ENCODE measurements at places on chromosomes 3 and 15.
A peak's percentile ranks its signal among the peaks of the same experiment; 100 is the strongest.

DNA sequence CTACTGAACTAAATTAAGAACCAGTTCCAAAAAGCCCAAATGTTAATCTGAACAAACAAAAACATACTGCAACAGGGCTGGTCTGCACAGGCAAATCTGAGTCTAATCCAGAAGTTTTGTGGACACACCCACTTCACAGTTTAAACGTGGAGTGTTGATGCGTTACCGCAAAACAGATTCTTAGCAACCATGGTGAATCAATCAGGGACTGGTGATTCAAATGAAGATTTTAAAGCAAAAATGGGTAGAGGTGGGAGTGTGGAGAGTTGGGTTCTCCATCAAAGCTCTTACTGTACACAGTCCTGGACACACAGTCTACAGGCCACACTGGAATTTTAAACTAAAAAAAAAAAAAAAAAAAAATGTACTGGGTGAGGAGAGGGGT is 5.2 kb downstream of the ANXA2 start:
- no peak for DNase-seq

GRCh38 chr3:141077631-141078030 is 26.5 kb downstream of the SPSB4 start:
- no peak for DNase-seq

DNA sequence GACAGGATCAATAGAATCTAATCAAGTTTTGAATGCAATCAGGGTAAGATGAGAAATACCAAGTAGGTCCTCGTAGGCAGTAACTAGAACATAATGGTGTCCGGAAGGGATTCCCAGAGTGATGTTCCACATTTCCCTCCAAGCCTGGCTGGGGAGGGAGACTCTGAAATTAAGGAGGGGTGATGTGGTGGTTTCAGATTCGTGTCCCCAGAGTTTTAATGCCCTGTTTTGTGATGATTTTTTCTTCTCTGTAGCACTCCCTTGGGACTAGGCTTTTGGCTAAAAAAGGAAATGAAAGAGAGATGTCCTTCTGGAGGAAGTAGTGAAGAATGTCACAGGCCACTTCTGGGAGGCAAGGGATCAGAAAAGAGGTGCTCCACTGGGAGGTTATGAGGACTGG is 108.3 kb upstream of the CACNA2D3 start:
- no peak for DNase-seq

- DNase-seq: no peak
Observed at GRCh38 chr15:66891776-66892175, 173.6 kb upstream of the SMAD3 start.

DNA sequence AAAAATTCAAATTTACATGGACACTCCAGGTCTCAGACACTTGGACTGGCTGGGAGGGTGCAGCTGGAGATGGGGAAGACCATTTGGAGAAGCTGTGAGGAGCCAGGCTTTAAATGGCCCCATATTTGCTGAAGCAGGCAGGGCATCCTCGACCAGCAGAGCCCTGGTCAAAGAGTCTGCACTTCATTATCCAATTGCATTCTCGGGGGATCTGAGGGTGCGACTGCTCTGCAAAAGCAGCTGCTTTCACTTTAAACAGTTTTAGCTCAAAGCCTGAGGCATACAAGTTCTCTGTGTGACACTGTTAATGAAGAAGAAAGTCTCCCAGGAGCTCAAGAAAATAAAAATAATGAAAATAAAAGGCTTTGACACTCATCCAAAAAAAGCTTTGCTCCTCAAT is 98.0 kb upstream of the SLC25A36 start:
- DNase-seq: no peak

DNA sequence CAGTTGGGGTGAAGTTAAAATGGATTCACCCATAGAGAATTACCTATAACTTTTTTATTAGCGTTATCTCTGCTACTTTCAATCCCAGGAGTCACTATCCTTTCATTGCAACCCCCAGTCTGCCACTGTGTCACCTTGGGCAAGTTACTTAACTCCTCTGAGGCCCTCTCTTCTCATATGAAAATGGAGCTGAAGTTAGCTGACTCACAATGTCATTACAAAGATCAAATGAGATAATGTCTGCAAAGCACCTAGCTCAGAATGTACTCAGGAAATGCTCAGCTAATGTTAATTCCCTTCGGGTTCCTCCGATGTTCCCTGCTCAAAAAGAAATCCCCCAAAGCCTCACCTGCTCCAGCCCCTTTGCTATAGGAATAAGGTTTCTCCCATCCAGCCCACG is 50.0 kb downstream of the TRIM42 start:
- no peak for DNase-seq

GRCh38 chr15:59896663-59897074 is 107.4 kb upstream of the FOXB1 start:
- no peak for DNase-seq

GRCh38 chr3:61066800-61067199 is 184.5 kb downstream of the FHIT start:
- no peak for DNase-seq

DNA sequence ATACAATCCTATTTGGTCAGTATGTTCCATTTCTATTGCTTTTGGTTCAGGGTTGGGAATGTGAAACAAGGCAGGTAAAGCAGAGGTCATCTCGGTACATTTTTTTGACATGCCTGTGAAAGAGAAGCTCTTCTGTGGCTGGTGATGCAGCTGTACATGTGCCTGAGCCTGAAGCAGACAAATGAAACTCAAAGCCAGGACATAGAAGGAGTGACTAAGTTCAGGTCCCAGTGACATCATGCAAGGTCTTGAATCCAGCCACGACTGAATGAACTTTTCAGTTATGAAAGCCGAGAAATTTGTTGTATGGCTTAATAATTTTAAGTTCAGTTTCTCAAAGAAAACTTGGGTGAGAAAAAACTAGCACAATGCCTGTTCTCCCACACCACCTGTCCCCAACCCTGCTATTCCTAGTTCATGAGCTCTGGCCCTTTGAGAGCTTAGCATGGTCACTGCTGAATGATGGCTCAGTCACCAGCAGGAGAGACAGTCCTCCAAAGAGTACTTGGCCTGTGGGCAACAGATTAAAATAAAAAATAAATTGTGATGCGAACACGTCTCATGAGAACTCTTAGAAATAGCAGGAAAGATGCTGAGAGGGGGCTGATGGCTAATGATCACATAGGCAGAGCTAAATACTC is 600.2 kb upstream of the GRM7 start:
- no peak for DNase-seq

- no peak for DNase-seq
Observed at GRCh38 chr15:80127911-80128310, 24.9 kb upstream of the FAH start.

DNA sequence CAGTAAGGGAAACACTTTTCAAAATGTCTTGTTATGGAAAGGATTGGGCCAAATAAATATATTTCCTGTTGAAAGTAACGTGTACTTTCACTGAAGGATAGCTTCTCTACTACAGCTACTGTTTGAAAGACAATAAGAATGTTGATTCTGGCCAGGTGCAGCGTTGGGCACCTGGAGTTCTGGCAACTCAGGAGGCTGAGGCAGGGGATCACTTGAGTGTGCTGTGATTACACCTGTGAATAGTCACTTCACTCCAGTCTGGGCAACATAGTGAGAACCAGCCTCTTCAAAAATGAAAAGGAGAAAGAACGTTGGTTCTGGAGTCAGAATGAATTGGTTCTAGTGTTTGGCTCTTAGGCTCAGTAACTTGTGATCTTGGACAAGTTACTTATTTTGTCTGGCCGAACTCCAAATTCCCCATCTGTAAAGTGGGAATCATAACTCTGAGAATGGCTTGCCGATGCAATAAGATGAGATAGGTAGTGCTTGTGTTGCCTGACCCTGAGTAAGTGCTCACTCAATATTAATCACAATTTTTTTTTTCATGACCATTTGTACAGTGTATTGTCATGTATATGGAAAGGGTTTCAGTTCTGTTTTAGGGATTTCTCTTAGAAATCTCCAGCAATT is 310.8 kb downstream of the PTPRG start:
- no peak for DNase-seq

GRCh38 chr15:81001152-81002008 is 657 bp downstream of the TLNRD1 start:
- DNase-seq: peak; percentile 36

DNA sequence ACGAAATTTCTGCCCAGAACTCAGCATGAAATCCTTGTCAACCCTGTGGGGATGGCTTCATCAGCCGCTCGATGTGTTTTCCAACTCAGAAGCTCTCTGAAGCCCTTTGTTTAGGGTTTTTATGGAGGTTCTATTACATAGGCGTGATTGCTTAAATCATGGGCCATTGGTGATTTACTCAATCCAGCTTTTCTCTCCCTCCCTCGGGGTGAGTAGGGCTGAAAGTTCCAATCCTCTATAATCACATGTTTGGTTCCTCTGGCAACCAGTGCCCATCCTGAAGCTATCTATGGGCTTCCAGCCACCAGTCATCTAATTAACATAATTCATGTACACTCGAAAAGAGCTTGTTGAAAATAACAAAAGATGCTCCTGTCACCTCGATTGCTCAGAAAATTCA is 51.6 kb downstream of the GATM start:
- DNase-seq: no peak

DNA sequence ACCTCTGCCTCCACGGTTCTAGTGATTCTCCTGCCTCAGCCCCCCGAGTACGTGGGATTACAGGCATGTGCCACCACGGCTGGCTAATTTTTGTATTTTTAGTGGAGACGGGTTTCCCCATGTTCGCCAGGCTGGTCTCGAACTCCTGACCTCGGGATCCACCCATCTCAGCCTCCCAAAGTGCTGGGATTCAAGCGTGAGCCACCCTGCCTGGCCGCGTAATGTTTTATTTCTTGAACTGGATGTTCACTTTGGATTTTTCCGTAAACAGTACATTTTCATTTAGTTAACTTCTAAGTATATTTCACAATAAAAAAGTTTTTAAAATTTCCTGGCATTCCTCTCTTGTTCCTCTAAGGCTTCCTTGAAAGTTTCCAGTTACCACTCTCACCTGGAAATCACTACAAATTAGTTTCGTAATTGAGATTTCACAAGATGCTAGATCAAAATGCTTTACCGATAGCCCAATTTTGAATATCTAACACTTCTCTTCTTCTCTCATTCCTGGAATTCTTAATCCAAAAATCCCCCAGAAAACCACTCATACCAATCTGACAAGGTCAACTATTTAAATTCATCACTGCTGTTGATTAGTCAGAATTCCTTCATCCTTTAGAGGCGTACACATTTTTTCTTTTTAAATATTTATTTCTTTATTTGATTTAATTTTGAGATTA is 44.7 kb upstream of the INO80 start:
- DNase-seq: no peak

- DNase-seq: no peak
Observed at GRCh38 chr15:99631255-99631654, 65.5 kb downstream of the MEF2A start.

DNA sequence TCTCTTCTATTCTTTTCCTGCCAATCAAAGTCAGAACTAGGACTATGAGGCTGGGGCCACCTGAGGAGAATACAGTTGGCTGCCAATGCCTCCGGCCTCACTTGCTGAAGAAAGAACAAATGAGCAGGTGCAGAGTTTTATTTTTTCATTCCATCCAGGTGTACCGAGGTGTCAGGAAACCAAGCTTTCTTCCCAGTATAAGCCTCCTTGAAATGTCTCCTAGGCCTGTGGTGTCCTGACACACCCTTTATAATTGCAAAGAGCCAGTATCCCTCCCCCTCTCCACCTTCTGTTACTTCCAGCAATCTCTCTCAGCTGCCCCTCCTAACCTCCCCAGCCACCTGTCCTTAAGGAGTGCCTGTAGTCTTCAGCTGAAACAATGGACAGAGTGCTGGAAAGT is 127.9 kb downstream of the SLC9A9 start:
- DNase-seq: no peak

DNA sequence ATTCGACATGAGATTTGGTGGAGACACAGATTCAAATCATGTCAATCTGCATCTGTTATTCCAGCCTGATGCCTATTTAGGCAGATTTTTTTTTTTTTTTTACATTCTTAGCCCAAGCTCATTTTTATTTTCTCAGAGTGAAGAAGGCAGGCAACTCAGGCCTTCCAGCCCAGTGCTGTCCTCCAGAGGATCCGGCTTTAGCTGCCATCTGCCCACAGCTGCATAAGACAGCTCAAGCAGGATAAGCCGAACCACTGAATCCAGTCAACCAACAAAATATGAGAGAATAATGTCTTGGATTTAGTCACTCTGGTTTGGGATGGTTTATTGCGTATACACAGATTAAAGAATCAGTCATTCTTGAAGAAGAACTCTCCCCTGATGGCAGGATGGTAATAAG is 19.9 kb upstream of the COLQ start:
- DNase-seq: no peak

GRCh38 chr15:62896380-62896866 is 146.1 kb upstream of the TPM1 start:
- DNase-seq: no peak

DNA sequence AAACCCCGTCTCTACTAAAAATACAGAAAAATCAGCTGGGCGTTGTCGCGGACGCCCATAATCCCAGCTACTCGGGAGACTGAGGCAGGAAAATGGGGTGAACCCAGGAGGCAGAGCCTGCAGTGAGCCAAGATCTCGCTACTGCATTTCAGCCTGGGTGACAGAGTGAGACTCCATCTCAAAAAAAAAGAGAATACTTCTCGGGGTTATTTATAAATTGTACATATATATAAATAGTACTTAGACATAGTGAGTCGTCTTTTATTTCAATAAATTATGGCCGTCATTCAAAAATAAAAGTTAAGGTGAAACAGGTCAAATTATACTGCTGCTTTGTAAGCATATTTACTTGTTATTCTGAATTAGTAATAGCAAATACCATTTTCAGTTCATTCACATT is 12.1 kb upstream of the EBLN2 start:
- DNase-seq: no peak

GRCh38 chr15:99550077-99550476 is 15.7 kb upstream of the MEF2A start:
- DNase-seq: no peak

DNA sequence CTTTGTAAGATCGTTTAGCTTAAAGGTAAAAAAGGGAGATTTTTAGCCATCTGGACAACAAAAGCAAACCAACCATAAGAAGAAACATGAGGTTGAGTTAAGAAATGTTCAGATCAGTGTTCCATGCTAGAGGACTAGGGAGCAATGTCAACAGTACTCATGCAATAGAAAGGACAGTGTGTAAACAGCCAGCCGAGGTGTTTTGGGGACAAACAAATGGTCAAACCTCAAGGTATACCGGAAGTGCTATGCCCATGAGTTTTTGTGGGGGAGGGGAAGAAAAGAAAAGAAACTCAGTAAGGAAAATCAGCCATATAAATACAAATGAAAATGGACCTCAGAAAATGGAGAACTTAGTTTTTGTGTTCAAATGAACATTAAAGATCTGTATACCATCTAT is 289.5 kb upstream of the GRM7 start:
- no peak for DNase-seq

GRCh38 chr15:63408524-63408923 is 26.9 kb upstream of the CA12 start:
- no peak for DNase-seq

- no peak for DNase-seq
Observed at GRCh38 chr3:43177085-43177484, 71.2 kb upstream of the POMGNT2 start.

- no peak for DNase-seq
Observed at GRCh38 chr3:45567730-45568172, 26.8 kb upstream of the LIMD1 start.

GRCh38 chr15:60128710-60129109 is 124.6 kb downstream of the FOXB1 start:
- no peak for DNase-seq

GRCh38 chr3:190220362-190220761 is 99.7 kb upstream of the P3H2 start:
- DNase-seq: no peak

GRCh38 chr3:47324278-47324865 is 41.6 kb downstream of the KLHL18 start:
- peak; percentile 25 for DNase-seq

Data from activated CD4-positive, alpha-beta T cell treated with anti-CD3 and anti-CD28 coated beads, Interleukin-2, amount 50 U/mL, for 24 hours (primary cell).